ENCODE measurements at places on chromosomes 2 and 18. TPM values are rescaled to one million over a fixed set of nuclear protein-coding genes. Genes with fewer than 3 reads are reported as not detected.

Gene LRP2
- 0.16 TPM for total RNA-seq

Gene RAD51AP2
- 0.47 TPM for total RNA-seq

Gene ARHGEF33
- 3.9 TPM for total RNA-seq

Gene FAP
- 2.2 TPM for total RNA-seq

Gene ZNF385B
- total RNA-seq = 18.4 TPM

Gene HOXD13
- not detected for total RNA-seq

Gene ACMSD
- total RNA-seq = not detected

Gene XPO1
- total RNA-seq = 780 TPM

Gene C2orf68
- total RNA-seq = 27.8 TPM

Gene MEP1B
- 0.78 TPM for total RNA-seq

Gene TUBA3E
- not detected for total RNA-seq

Gene MATN3
- 1.1 TPM for total RNA-seq

Gene SCN7A
- 1.6 TPM for total RNA-seq

Gene SNRNP200
- 40.4 TPM for total RNA-seq

Gene IL1R1
- total RNA-seq = 0.78 TPM

Gene IL1F10
- not detected for total RNA-seq

Gene FSIP2
- total RNA-seq = 8.6 TPM

Gene AGXT
- total RNA-seq = not detected

Gene NOP58
- total RNA-seq = 68.2 TPM

Gene UGT1A10
- total RNA-seq = not detected

Gene ATOH8
- total RNA-seq = 3.0 TPM

Gene COL4A3
- total RNA-seq = 0.16 TPM

Gene REG1B
- total RNA-seq = not detected

Gene SPATA3
- not detected for total RNA-seq

Gene TFPI
- total RNA-seq = 35.2 TPM

Gene METTL4
- total RNA-seq = 15.8 TPM

Gene G6PC2
- total RNA-seq = not detected

Gene ANO7
- 0.16 TPM for total RNA-seq

Gene SF3B1
- 394 TPM for total RNA-seq

Gene IL1RL1
- total RNA-seq = not detected

Gene PDCD1
- not detected for total RNA-seq

Gene BOLL
- total RNA-seq = not detected

Gene GPC1
- 37.3 TPM for total RNA-seq

Gene PLGLB1
- total RNA-seq = 6.2 TPM

Gene MC5R
- 2.2 TPM for total RNA-seq

Gene SLC5A7
- total RNA-seq = 0.94 TPM

Gene SLC16A14
- total RNA-seq = 66.8 TPM

Gene MPHOSPH10
- 28.9 TPM for total RNA-seq

Gene CACNB4
- total RNA-seq = 70.2 TPM

Gene PPP1R7
- total RNA-seq = 38.5 TPM

Gene ILKAP
- total RNA-seq = 78.3 TPM

Gene DPP10
- total RNA-seq = 76.7 TPM

Gene GPR155
- 15.6 TPM for total RNA-seq

Gene TCF7L1
- total RNA-seq = 1.1 TPM

Gene FRZB
- 19.8 TPM for total RNA-seq

Gene CAVIN2
- total RNA-seq = 6.6 TPM

All from occipital lobe (tissue), 3 donors.